Stimulated activated CD4-positive, alpha-beta T cell treated with anti-CD3 and anti-CD28 coated beads, TNF-alpha, amount 100 ng/mL, for 1 hour (primary cell): ENCODE measurements at places on chromosomes 7 and 10.

GRCh38 chr7:25216837-25217236, 11.4 kb downstream of the NPVF start:
- no peak for DNase-seq

DNA sequence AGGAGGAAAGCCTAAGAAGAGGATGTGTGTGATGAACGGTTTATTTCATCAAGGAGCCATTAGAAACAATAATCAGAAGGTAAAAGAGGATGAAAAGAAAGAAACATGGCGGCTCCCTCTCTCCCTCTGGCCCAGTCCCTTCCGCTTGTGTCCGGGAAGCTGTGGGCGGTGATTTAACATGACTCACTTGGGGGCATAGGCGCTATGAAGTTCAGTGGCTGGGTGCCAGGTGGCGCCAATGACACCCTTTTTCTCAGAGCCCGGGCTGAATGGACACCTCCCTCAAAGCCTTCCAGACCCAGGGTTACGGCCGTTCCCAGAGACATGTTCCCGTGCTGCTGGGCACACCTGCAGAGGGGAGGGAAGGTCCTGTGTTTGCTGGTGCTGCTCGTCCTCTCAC, 244.0 kb downstream of the SKAP2 start:
- DNase-seq, result no peak

DNA sequence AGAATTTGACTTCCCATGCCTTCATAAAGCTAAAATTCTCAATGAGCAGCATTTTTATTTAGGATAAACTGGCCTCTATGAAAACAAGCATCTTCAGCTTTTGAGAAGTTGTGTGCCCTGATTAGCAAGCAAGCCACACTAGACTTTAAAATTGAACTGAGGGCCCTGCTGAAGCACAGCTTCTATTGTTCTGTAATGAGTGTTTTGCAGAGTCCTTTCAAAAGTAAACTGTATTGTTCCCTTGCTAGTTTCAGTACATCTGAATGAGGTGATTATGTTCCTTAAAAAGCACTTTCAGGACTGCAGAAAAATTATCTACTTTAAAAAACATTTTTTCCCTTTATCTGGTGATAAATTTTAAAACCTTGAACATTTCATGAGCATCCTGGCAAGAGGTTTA, 113.3 kb upstream of the PRPS1L1 start:
- no peak for DNase-seq

DNA sequence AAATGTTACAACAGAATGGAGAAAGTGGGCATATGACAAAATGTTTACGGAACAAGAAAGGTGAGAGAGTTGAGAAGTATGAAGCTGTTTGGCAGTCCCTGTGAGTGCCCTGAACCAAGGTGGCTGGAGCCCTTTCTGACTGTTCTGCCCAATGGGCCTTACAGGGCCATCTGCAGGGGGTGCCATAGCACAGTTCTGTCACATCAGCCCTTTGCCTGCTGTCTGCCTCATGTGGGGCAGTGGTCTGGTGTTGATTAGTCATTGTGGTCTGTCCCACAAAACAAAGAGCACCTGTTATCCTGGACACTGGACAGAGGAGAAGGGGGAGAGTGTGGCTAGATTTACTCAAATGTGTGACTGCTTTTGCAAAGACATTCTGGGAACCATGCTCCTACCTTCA, 51.5 kb upstream of the OSBPL3 start:
- no peak for DNase-seq

DNA sequence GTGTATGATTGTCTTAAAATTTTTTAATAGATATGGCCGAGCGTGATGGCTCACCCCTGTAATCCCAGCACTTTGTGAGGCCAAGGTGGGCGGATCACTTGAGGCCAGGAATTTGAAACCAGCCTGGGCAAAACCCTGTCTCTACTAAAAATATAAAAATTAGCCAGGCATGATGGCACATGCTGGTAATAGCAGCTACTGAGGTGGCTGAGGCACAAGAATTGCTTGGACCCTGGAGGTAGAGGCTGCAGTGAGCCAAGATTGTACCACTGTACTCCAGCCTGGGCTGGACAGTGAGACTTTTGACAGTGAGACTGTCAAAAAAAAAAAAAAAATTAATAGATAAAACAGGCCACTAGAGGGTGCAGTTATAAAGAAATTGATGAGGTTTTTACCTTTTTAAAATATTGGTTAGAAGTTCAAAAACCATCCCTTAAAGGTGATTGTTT, 20.5 kb downstream of the NOM1 start:
- no peak for DNase-seq

GRCh38 chr10:112680586-112680985, 233.6 kb downstream of the VTI1A start:
- no peak for DNase-seq

DNA sequence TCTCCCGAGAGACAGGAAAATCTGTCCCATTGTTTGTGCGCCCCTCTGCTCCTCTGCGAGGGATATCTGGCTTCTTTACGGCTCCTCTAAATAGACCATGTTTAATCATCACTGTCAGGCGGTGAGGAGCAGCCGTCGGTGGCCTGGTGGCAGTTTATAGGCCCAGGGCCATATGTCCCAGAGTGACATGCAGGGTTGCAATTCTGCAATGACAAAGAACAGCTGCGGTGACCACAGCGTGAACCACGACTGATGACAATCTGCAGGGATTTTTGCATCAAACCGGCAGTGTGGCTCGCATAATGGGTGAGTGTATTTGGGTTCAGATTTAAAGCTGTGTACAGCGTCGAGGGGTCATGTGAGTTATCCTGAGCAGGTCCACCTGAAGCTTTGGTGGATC, 41.5 kb downstream of the GATA3 start:
- no peak for DNase-seq

- no peak for DNase-seq
Measured at GRCh38 chr10:115441907-115442545, 348.9 kb downstream of the ATRNL1 start.

- no peak for DNase-seq
Measured at GRCh38 chr10:125199270-125199669, 38.9 kb upstream of the CTBP2 start.

DNA sequence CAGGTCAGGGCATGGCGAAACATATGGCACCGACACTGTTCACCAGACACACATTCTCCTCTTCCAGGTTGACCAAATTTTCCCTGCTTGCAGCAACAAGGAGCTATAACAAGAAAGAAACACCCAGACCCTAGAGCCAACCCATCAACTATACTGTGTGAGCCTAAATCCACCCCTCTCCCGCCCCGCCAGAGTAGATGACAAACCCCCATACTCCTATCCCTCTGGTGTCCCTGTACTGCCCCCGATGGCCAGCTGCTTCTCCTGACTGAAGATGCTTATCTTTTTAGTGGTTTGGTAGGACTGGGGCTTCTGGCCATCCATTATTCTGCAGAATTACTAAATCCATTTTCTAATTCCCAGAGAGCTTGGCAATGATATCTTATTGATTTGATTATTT, 70.1 kb upstream of the EEPD1 start:
- no peak for DNase-seq

DNA sequence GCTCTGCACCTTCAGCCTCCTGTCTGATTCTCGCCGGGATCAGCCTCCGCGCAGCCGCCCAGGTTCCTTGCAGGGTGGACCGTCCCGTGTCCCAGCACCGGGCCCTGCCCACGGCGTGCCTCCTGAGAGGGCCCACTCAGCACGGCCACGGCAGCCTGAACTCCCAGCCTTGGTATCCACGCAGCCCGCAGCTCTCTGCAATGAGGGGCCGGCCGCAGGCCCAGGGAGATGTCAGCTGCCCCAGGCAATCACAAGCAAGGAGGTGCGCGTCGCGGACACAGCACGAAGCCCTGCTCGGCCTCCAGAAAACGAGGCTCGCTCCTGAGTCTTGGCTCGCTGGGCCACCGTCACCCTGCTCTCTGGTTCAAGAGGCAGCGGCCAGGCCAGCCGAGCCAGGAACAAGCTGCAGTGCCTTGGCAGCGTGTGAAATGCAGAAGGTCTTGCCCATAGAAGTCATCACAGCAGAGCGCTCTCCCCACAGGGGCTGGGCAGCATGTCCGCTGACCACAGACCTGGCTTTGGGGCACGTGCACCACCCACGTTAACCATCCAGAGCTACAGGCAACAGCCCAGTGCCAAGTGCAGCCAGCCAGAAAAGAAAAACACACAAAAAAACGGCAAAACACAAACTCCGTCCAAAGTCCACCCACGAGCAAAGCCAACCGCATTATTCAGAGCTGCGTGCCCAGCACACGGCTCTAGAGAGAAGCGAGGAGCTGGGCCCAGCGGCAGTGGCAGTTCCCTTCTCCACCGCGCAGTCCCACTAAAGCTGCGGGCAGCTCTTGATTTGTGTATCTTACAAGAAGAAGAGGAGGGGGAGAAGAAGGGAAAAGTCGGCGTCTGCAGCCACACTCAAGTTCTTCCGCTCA, 13.9 kb downstream of the GPER1 start:
- DNase-seq, result no peak

DNA sequence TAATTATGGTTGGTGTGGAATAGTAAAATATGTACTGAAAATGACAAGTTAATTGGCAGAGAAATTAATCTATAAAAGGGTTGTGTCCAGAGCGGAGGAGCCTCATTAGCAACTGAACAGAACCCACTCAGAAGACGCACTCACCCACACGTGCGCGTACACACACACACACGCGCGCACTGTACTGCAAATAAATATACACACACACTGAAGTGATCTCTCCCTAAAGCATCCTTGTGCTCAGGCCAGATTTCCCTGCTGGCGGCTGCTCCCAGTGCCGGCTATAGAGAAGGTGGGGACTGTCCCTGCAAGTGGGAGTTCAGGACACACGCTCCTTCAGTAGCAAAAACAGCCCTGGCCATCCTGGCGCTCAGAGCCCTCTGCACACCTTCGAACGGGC, 85.2 kb downstream of the CHST15 start:
- DNase-seq, result no peak

DNA sequence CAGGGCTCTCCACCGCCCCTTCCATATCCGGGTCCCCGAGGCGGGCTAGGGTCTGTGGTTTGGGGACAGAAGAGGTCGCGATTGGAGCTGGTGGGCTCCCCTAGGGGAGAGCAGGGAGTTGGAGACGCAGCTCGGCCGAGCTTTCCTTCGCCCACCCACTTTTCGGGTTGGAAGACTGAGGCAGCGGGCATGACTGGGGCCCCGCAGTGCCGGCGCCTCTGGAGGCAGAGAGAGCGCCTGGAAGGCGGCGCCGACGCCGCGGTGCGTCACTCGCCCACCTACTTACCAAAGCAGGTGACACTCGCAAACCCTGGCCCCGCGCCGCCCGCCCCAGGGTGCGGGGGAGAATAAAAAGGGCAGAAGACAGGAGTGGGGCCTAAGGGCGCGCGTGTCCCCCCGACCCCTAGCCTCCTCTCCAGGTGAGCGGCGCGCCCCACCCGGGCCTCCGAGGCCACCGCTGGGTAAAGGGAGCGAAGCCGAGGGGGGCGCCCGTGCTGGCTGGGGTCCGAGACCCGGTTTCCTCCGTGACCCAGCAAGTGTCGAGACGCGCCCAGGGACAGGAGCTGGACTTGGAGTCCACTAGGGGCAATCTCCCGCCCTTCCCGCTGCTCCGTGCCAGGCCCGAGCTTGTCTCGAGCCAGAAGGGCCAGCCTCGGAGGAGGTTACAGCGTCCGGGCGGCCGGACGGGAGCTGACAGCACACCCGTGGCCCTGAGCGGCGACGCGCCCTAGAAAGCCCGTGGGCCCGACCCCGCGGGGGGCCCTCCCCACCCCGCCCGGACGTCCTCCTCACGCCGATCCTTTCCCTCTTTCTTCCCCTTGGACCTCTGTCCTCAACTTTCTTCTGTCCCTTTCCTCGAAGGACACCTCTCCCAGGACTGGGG, 34.4 kb upstream of the GRID1 start:
- DNase-seq, result peak; percentile 45

DNA sequence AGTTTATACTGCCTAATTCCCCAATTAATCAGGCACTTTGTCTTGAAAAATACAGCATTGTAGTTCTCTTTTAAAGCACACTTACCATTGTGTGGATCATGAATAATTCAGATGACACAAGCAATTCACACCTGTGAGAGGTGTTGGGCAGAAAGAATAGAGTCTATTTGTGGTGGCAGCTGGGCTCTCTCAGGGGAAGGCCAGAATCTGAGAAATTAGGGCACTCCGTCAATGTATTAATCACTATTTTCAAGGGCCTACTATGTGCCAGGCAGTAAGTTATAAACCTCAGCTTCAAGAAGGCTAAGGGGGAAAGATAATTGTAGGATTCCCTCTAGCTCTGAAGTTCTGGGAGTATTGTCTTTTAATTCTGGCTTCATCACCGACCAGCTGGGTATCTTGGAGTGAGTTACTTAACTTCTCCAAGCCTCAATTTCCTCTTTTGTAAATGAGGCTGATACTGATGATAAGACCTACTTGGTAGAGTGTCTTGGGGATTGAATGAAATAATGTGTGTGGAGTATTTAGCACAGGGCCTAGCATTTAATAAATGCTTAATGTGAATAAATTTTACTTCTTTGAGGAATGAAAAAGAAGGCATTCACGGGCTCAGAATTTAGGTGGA, 2.5 kb downstream of the CHN2 start:
- no peak for DNase-seq

DNA sequence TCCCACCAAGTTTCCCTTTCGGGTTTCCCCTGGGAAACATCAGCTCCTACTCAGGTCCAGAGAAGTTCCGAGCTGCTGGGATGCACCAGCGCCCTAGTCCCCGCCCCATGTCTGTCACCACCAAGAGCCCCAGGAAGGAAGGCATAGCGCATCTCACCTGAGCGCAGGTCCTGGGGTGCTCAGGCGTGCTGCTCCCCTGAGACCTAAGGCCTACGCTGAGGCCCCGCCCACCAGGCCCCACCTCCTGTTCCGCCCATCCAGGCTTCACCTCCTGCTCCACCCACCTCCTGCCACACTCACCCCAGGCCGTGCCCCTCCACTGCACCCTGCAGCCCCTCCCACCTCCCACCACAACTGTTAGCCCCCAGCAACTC, 1.2 kb upstream of the TFR2 start:
- DNase-seq, result no peak

- no peak for DNase-seq
Measured at GRCh38 chr7:154795014-154795413, 207.9 kb downstream of the PAXIP1 start.
